Subcutaneous adipose tissue (tissue), 4 donors: ENCODE measurements at places on chromosomes 1 and 21. TPM values are rescaled to one million over a fixed set of nuclear protein-coding genes. Genes with fewer than 3 reads are reported as not detected.

ICOSLG gene
- 1.3 TPM for total RNA-seq

CCDC30 gene
- 3.9 TPM for total RNA-seq

SFN gene
- total RNA-seq, result not detected

PIGV gene
- 8.3 TPM for total RNA-seq

SAMD13 gene
- 4.6 TPM for total RNA-seq

C1QA gene
- 180 TPM for total RNA-seq

PLA2G2F gene
- not detected for total RNA-seq

NOS1AP gene
- 5.1 TPM for total RNA-seq

CBS gene
- 33.7 TPM for total RNA-seq

IGSF9 gene
- 0.33 TPM for total RNA-seq

SERINC2 gene
- 9.9 TPM for total RNA-seq

DNAJC28 gene
- total RNA-seq, result 2.7 TPM

MMP23B gene
- total RNA-seq, result 2.6 TPM

JMJD4 gene
- 12.2 TPM for total RNA-seq

LRRIQ3 gene
- 1.4 TPM for total RNA-seq

CYP4X1 gene
- 22.3 TPM for total RNA-seq

MECR gene
- 18.7 TPM for total RNA-seq

KDF1 gene
- not detected for total RNA-seq

TMED5 gene
- total RNA-seq, result 178 TPM

RSPO1 gene
- not detected for total RNA-seq

KPRP gene
- not detected for total RNA-seq

CAMK1G gene
- not detected for total RNA-seq

ALDH4A1 gene
- total RNA-seq, result 167 TPM

FMO4 gene
- 20.4 TPM for total RNA-seq

CDCA8 gene
- total RNA-seq, result 0.68 TPM
